Fibroblast of upper back skin (primary cell): ENCODE measurements at places on chromosomes 3 and 15.
A peak's percentile ranks its signal among the peaks of the same experiment; 100 is the strongest.

- DNase-seq: peak; percentile 88
Measured at GRCh38 chr15:63246691-63247469, 30.5 kb upstream of the APH1B start.

- no peak for DNase-seq
Measured at GRCh38 chr15:89452330-89452836, 44.0 kb downstream of the RHCG start.

DNA sequence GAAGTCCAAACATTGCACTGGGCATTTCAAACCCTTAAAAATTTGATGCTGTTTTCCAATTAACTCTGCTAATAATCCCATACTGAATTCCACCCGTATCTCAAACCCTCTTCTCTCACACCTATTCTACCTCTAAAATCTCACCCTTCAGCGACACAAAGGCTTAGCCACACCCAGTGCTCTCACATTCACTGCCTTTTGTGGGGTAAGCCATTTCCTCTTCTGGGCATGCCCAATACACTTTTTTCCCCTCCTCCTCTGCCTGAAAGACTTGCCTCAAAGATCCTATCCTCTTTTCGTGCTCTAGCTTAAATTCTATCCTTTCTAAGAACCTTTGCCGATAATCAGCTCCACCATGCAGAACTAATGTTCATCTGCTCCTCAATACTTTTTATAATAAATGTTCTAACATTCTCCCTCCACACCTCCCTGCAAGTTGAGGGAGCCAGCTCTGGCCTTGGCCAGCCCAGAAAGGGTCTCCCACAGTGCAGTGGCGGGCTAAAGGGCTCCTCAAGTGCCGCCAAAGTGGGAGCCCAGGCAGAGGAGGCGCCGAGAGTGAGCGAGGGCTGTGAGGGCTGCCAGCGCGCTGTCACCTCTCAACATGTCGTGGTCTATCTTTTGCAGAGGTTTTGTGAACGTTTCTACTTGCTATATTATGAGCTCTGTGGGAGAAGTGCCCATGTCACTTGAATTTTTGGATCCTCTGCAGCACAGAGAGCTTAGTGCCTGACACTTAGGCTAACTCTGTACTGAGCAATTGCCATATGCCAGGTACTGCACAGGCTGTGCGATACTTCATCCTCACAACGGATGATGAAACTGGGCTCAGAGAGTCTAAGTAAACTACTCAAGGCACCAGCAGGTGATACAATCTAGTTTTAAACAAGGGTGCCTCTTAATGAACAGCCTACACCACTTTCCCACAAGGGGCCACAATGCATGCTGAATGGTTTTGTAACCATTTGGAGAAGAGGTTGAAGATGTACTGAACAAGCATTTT lies 53.6 kb upstream of the BCL6 start:
- no peak for DNase-seq

GRCh38 chr3:58962040-58962651 lies 87.7 kb downstream of the CFAP20DC start:
- peak; percentile 59 for DNase-seq

- DNase-seq: no peak
Measured at GRCh38 chr15:91988071-91988470, 134.6 kb downstream of the SLCO3A1 start.

DNA sequence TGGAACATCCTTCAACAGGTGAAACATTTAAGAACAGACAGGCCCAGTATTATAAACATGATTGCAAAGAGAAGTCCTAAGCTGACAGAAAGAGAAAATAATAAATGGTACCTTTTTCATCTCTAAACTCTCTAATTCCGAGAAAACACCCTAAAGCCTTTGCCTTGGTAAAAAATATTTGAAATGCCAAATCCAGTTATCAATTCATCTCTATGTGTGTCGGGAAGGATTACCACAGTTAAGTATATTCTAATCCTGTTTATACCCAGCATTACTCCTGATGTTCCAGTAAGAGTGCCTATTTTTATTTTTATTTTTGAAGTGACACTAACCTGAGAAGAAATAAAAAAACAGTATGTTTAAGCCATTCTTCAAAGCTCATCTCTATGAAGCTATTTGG lies 219.3 kb upstream of the NANOGP8 start:
- no peak for DNase-seq

DNA sequence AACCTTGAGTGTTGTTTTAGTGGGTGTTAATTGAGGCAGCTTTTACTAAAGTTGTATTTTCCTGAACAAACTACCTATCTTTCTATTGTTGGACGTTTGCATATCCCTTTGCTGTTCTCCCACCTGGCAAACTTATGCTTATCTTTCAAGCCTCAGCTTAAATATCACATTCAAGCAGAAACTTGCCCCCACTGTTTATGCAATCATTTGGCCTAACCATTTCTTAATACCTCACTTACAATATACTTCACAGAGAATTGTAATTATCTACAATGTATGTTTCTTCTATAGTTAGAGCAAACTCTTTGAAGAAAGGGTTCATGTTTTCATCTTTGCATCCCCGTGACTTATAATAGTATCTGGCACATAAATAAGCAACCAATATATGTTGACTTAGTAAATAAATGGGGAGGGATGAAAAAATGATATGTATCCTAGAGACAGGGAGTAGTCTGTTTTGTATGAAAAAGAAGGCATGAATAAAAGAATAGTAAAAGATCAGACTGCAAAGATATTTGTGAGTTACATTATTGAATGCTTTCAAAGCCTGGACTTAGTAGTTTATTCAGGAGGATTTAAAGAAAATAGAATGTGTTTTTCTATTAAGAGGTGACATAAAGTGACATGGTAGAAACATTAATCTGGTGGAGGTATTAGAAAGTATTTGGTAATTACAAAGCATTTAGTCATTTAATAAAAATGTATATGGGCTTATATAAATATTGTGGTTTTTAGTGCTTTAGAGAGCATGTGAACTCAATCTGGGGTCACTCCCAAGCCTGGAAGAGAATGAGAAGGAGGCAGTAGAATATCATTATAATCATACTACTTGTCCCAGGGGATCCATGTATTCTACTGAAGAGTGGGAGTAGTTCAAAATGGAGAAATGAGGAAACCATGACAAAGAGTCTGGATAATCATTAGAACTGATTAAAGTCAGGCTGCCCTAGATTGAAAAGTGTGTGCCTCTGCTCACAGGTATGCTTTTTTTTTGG lies 60.0 kb upstream of the DCBLD2 start:
- peak; percentile 96 for DNase-seq

DNA sequence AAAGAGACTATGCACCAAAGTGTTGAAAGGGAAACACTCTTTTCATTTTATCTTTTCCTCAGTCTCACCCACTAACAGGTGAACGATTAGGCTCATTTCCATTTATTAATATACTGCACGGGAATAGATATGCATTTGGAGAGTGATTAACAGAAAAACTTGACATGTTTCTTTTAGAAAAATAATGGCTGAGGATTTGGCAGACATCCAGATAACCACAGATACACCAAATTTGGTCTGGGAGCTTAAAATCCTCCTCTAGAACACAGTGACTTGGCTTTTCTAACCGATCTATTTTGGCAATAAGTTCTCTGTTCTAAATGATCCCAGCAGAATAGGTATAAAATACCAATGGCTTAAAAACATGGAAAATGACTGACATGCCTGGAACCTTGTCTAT lies 459.3 kb upstream of the SGO1 start:
- DNase-seq: peak; percentile 35

GRCh38 chr15:63067976-63068743 lies 25.6 kb downstream of the TPM1 start:
- peak; percentile 15 for DNase-seq

DNA sequence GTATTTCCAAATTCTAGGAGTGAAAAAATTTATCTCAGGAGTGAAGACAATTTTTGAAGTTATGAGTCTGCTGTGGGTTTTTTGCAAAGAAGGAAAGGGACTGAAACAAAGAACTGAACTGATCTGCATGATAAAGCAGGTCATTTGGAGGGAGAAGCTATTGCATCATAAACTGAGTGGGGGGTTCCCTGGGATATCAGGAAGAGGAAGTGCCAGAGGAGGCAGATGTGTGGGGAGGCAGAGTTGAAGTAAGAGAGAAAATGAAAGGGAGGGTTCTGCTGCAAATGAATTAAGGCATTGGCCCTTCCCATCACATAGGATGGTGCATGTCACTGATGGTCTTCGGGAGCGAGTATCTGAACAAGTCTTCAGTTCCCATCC lies 379.2 kb downstream of the VPS13C start:
- DNase-seq: no peak

DNA sequence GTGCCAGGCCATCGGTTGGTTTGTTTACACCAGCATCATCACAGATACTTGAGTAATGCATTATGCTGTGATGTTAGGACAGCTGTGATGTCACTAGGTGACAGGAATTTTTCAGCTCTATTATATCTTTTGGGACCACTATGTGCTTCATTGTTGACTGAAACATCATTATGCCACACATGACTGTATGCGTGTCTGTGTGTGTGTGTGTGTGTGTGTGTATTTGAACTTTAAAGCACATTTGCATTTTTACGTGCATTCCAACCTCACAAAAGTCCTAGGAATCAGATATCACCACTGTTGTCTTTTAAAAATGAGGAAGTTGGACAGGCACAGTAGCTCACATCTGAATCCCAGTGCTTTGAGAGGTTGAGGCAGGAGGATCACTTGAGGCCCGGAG lies 223.0 kb downstream of the TBL1XR1 start:
- no peak for DNase-seq

GRCh38 chr3:32860499-32860898 lies 42.7 kb downstream of the TRIM71 start:
- DNase-seq: no peak

DNA sequence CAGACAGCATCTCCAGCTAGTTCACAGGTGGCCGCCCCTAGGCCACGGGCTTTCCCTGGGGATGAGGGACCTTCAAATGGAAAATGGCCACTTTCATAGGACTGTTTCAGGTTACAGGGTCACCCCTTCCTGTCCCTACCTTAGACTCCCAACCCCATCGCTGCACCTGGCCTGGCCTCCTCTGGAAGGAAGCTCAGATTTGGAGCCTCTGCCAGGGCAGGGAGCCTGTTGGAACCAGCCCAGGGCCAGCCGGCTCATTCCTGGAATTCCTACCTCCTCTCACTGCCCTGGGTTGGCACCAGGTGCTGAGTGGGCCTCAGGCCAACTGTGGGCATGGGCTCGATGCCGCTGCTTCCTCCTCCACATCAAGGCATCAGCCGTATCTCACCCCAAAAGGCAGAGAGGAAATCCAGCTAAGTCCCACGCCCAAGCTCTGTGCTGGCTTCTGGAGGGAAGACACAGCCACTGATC lies 42.2 kb downstream of the KLHL25 start:
- no peak for DNase-seq

- DNase-seq: no peak
Measured at GRCh38 chr3:179603831-179604230, 607 bp downstream of the MRPL47 start.

DNA sequence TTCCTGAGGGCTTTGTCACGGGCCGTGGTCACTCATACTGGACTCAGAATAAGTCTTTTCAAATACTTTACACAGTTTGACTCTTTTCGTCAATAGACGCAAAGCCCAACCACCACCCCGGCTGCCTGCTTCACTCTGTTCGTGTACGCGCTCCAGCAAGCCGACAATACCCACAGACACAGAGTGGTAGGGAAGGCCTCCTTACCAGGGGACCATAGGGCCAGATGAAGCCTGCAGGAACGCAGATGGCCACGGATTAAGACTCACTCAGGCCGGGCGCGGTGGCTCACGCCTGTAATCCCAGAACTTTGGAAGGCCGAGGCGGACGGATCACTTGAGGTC lies 29.7 kb downstream of the EFCAB12 start:
- DNase-seq: no peak

DNA sequence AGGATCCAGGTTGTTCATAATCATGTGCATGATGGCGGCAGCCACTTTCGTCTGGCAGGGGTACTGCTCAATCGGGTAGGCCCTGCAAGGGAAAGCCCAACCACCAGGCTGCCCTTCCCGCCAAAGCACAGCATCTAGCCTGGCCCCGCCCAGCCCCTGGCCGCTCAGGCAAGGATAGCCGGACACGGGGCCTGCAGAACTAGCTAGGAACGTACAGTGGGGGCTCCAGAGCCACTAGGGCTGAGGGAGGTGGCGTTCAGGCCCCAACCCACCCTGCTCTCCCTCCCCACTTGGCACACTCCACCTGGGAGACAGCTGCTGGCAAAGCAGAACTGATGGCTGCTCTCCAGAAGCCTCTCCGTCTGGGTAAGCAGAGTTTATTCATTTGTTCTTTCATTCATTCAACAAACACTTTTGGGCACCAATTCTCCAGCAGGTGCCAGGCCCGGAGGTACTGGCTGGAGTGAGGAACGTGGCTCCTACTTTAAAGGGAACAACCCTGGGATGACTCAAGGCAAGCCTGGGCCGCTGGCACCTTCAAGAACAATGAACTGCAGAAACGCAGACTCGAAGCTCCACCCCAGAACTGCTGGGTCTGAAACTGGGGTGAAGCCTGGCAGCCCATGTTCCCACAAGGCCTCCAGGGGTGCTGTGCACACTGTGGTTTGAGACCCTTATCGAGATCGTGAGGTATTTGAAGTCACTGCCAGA lies 7.8 kb downstream of the UROC1 start:
- no peak for DNase-seq

DNA sequence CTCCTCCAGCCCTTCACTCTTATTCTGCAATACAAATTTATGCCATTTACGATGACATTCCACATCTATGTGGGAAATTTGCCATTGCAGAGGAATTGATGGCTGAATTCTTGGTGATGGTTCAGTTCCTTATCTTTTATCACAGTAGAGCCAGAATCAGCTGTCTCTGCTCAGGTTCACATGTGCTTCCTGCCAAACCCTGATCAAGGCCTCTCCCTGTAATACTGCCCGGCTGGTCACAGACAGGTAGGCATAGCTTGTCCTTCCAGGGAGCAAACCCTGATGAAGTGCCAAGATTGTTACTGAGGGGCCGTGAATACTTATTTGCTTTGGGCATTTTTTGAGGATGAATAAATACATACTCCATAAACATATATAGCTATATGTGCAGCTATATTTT lies 450.0 kb downstream of the NSUN3 start:
- no peak for DNase-seq

GRCh38 chr3:34357461-34357860 lies 559.0 kb downstream of the PDCD6IP start:
- no peak for DNase-seq

- no peak for DNase-seq
Measured at GRCh38 chr15:99365242-99365641, 114.0 kb downstream of the LRRC28 start.

GRCh38 chr3:89405593-89405992 lies 298.2 kb downstream of the EPHA3 start:
- no peak for DNase-seq

DNA sequence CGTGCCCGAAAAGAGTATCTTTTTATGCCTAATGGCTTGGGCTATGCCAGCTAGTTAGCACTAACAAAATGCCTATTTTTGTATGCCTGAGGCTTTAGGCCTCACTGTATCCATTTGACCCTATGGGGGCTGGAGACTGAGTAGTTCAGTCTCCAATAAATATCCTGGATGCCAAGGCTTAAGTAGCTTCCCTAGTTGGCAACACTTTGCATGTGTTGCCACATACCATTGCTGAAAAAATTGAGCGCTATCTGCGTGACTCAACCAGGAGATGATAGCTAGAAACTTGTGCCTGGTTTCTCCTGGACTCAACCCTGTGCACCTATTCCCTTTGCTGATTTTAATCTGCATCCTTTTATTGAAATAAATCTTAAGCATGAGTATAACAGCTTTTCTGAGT lies 58.4 kb upstream of the ATP2C1 start:
- no peak for DNase-seq

- DNase-seq: peak; percentile 82
Measured at GRCh38 chr3:66467996-66468735, 32.7 kb downstream of the LRIG1 start.
